Large intestine (tissue), 12 donors: ENCODE measurements at places on chromosomes 5 and 9. TPM values are rescaled to one million over a fixed set of nuclear protein-coding genes. Genes with fewer than 3 reads are reported as not detected.

The PTGS1 gene
- 9.2 TPM for polyA plus RNA-seq

The FOXI1 gene
- polyA plus RNA-seq, result 0.03 TPM

The GKAP1 gene
- polyA plus RNA-seq, result 15.4 TPM

The RORB gene
- polyA plus RNA-seq, result 0.16 TPM

The OLFML2A gene
- polyA plus RNA-seq, result 11.7 TPM

The PCDHA10 gene
- polyA plus RNA-seq, result 1.1 TPM

The PCDHGA7 gene
- 0.69 TPM for polyA plus RNA-seq

The C5orf47 gene
- polyA plus RNA-seq, result 0.06 TPM

The CFAP77 gene
- polyA plus RNA-seq, result 0.13 TPM

The GFI1B gene
- 6.2 TPM for polyA plus RNA-seq

The ANXA2R gene
- polyA plus RNA-seq, result 1.4 TPM

The ANKRD31 gene
- polyA plus RNA-seq, result 0.21 TPM

The SPATA6L gene
- polyA plus RNA-seq, result 7.2 TPM

The ANKRD18A gene
- polyA plus RNA-seq, result 0.51 TPM

The NXNL2 gene
- 0.57 TPM for polyA plus RNA-seq

The COL23A1 gene
- 8.9 TPM for polyA plus RNA-seq

The ORM1 gene
- polyA plus RNA-seq, result 0.09 TPM

The DMGDH gene
- polyA plus RNA-seq, result 1.3 TPM
